BJ (cell line): ENCODE measurements at places on chromosomes 1 and 21.

DNA sequence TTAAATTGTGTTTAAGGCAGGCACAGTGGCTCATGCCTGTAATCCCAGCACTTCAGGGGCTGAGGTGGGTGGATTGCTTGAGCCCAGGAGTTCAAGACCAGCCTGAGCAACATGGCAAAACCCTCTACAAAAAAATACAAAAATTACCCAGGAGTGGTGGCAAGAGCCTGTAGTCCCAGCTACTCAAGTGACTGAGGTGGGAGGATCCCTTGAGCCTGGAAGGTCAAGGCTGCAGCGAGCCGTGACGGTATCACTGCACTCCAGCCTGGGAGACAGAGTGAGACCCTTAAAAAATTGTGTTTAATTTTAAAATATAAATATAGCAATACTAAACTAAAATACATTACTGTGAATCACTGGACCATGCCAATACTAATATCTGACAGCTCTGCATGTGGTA lies 42.8 kb downstream of the SORT1 start:
- DNase-seq: no peak

GRCh38 chr1:212012034-212012740 lies 23.2 kb downstream of the INTS7 start:
- no peak for DNase-seq

GRCh38 chr1:182625024-182625423 lies 20.8 kb upstream of the RGS16 start:
- DNase-seq: no peak

DNA sequence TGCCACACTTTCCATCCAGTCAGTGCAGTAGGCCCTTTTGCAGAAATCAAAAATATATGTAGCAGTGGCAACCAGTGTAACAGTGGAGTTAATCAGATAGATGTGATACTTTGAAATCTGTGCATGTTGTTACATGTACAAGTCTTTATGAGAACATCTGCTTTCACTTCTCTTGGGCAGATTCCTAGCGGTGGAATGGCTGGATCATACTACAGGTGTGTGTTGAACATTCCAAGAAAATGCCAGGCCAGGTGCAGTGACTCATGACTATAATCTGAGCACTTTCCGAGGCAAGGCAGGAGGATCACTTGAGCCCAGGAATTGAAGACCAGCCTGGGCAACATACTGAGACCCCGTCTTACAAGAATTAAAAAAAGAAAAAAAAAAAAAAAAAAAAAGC lies 55.3 kb downstream of the GNB1 start:
- DNase-seq: no peak

DNA sequence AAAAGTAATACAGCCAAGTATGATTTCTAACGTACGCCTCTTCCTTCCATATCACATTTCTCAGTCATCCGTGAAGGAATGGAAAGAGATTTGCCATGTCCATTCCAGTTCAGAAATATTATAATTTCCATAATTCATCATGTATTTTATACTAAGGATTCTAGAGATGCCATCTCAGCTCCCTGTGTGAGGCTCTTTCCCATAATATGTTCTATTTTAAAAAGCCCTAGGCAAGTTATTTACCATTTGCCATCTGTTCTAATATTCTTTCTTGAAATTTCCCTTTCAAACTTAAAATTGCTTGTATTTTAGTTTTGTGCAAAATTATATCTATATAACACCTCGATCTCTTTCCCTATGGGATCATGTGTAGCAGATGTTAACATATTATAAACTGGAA lies 106.7 kb downstream of the FMN2 start:
- no peak for DNase-seq

DNA sequence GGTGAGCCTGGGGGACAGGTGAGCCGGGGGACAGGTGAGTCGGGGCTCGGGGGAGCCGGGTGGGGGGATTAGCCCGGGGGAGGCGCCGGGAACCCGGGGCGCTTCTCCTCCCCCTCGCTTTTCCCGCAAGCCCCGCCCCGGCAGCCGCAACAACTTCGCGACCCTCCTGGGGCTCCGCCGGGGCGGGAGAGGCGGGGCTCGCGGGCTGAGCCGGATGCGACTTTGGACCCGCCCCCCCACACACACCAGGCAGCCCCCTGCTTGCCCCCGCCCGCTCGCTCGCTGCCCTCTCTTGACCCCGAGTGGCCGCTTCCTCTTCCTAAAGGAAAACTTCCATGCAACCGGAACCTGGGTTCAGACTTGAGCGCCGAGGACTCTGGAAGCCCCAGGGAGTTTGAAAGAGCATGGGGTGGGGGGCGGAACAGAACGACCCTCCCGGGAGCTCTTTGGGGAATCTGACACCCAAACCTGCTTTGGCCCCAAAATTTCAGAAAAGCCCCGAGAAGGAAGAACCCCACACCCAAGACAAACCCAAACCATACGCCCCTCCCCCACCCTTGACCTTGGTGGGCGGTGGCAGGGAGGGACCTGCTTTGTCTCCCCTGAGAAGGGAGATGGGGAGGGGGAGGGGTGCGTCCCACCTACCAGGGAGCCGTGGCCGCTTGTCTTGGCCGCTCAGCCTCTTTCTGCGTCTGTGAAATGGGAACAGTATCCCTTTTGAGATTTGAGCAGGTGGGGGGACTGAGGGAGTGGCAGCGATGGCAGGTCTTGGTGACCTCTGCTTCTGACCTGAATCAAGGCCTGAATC lies 550 bp downstream of the ARHGEF16 start:
- DNase-seq: no peak

GRCh38 chr1:17637055-17637454 lies 97.6 kb downstream of the ARHGEF10L start:
- DNase-seq: no peak

DNA sequence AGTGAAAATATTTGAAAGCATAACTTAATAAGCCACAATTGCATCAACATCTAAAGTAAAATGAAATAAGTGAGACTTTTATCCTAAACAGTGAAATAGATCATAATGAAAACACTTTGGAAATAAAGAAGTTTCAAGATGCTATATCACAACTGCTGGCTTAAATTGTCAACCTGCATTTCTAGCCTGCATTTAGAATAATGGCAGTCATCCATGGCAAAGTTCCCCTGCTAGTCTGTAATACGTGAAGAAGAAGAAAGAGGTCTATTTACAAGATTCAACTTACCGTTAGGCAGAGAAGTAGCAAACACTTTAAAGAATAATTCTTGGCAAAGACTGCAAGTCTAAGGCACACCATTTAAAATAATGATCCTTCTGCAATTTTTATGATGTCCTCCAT lies 133.6 kb downstream of the DPYD start:
- no peak for DNase-seq

DNA sequence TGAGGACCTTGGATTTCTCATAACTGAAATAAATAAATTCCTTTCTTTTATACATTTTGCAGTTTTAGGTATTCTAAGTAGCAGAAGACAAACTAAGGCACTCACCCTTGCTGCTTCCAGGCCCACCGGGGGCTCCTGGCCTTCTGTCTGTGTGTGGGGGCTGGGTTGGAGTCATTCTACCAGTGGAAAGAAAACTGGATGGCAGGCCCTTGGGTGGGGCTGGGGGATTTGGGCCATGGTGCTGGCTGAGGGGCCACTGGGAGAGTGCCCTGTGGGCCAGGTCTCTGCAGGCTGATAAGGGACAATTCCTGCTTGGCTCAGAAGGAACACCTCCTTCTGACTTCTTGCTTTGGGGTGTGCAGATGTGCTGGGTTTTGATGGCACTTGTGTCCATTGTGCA lies 54.0 kb upstream of the CSF3R start:
- DNase-seq: no peak

GRCh38 chr1:193183019-193183627 lies 3.3 kb downstream of the B3GALT2 start:
- DNase-seq: no peak

GRCh38 chr1:152053375-152053774 lies 16.6 kb upstream of the S100A11 start:
- DNase-seq: no peak

DNA sequence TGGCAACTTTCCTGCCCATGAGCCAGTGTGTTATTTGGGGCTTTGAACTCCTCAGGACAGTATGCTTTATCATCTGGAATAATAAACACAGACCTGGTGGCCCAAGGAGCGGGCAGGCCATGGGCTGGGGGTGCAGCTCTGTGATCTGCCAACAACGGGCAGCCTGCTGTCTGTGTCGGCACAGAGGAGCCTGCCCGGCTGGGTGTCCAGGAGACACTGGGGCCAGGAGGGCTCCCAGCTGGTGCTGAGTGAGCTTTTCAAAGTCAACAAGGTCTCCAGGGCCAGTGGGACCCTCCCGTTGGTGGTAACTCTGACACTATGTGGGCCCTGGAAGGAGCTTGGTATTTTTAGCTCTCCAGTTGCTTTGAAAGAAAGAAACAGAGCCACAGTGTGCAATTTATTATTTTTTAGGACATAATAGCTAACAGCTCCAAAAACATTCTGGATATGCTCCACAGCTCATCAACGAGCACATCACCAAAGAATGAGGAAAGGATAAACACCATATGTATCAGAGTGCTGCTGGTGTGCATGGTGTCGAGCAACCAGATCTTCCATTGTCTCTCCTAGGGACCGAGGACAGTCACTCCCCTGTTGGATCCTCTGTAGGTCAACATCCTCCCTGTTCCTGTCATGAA lies 488.7 kb upstream of the USP24 start:
- no peak for DNase-seq

DNA sequence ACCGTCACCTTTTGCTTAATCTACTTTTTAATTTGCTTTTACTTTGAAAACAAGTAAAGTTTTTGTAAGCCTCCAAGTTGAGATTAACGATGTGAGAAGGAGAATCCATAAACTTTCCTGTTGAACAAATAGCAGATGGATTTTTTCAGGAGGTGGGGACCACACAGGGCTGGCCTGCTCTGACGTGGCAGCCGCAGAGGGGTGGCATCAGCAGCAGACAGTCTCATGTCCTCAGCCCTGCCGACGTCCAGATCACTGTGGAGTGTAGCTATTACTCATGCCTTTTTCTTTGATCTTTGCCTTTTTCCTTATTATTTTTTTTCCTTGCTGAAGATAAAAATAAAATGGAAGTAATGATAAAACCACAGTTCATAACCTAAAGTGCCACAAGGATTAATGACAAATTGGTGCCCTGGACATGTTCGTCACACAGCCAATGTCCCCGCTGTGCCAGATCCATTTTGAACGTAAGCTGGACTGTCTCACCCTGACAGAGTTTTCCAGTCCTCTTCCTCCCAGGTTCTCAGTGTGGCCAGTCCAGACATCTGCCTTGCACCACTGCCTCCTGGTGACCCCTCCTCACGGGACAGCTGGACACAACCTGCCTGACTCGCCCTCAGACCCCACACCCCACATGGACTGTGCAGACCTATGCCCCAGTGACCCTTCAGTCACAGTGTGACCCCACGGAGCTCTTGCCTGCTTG lies 15.4 kb upstream of the ZBTB21 start:
- DNase-seq: peak; percentile 67

GRCh38 chr1:70142075-70142474 lies 63.3 kb downstream of the LRRC40 start:
- no peak for DNase-seq

- DNase-seq: no peak
These were observed 11.7 kb downstream of the IFFO2 start for GRCh38 chr1:18944810-18945209.

DNA sequence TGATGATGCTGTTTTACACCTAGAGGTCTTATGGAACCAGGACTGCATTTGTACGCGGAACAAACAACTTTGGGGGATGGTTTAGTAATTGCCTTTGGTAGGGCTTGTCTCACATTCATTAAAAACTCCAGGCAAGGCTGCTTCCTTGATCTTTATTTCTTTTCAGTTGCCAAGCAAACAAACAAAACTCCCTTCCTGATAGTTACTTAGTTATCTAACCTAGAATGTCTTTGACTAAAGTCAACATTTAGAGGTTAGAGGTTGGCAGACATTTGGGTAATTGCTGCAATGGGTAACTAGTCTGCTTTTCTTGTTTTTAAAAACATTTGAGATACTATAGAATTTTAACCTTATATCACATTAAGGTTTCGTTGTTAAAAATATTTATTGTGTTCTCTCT lies 500.9 kb upstream of the PTBP2 start:
- no peak for DNase-seq

DNA sequence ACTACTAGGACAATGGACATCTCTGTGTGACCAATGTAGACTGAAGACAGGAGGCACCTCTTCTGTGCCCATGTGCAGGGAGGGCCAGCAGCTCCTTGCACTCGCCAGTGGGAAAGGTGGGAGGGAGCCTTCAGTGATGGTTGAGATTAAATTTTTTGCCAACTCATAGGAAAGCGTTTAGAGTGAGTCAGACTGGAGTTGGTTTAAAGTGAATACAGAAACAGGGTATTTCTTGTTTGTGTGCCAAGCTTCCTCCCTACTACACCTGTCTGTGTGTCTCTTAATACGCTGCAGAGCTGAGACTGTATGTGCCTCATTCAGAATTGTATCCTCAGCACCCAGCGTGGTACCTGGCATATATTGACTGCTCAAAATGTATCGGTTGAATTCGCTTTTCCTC lies 13.5 kb upstream of the COL16A1 start:
- DNase-seq: no peak

GRCh38 chr1:169371404-169371803 lies 3.4 kb downstream of the BLZF1 start:
- no peak for DNase-seq

- no peak for DNase-seq
These were observed 34.1 kb upstream of the LRRC8D start for GRCh38 chr1:89786628-89787214.

DNA sequence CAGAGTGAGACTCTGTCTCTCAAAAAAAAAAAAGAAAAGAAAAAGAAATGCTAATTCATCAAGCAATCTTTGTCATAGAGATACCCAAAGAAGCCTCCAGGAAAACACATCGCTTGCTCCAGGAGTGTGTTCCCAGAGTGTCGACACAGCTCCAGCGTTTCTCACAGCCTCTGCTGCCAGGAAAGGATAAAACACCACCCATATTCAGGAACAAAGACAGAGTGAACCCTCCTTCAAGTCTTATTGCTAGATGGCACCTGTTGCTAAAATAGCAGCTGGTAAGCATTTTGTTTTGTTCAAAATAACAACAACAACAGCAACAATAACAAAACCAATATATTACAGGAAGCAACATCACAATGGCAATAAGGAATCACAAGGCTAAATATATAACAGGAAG lies 3.1 kb downstream of the ILDR2 start:
- no peak for DNase-seq

DNA sequence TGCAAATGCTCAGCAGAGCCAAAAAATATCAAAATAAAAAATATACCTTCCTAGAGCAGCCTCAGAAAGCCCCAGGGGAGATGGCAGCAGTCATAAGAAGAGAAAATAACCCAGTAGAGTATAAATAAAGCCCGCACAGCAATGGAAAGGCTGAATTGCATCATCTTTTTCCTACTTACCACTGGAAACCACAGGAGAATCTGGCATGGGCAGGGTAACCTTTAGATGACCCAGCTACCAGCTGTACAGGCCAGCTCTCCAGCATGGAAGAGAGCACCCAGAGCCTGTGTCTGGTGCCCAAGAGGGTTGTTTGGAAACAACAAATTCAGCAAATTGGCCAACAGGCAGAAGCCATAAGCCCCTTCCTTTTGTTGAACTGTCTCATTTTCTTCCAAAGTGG lies 253.1 kb downstream of the OMA1 start:
- DNase-seq: no peak

- DNase-seq: no peak
These were observed 14.0 kb upstream of the ALX3 start for GRCh38 chr1:110084227-110085078.
